ENCODE measurements at places on chromosomes 11 and 22.
A peak's percentile ranks its signal among the peaks of the same experiment; 100 is the strongest.

DNA sequence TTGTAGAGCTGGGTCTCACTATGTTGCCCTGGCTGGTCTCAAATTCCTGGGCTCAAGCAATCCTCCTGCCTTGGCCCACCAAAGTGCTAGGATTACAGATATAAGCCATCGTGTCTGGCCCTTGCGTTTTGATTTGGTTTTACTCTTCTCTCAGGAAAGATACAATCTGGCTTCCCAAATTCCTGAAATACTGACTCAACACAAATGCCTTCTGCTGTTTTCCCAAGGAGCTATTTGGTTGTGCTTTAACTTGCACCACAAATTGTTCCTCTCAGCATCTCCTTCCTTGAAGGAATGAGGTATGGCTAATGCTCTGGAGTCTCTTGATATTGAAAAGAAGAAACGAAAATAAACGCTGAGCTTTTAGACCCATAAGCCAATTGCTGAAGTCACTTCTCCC is 110.0 kb upstream of the PAX6 start:
- no peak for DNase-seq

DNA sequence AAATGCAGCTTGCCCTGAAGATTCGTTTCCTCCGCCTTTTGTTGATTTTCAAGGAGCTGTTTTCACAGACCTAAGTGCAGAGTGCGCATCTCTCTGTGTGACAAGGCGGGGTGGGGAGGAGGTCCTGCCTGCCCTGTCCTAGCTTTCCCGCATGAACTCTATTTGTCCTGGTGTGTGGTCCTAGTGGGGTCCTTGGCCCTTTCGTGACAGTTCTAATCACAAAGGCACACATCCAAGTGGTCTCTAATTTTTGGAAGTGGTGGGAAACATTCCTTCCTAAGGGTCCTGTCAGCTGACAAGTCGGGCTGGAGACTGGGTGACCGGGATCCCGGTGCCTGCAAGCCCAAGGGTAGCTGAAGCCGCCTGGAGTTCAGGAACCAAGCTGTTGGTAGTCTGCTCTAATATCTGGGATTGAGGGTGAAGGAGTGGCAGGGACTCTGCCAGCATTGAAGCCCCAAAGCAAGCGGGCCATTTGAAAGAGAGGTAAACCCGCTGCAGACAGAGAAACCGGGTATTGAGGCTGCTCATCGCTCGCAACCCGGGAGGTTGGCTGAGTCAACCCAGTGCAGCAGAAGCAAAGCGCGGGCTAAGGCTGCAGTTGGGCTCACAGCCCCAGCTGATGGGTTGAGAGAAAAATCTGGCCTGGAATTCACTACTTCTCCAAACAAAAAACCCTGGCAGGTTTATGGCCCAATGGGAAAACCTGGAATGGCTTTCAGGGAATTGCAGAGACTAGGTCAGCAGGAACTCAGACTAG is 28.1 kb upstream of the FBXO3 start:
- DNase-seq, result peak; percentile 24

- DNase-seq, result no peak
Observed at GRCh38 chr22:40220316-40221054, 42.8 kb downstream of the TNRC6B start.

DNA sequence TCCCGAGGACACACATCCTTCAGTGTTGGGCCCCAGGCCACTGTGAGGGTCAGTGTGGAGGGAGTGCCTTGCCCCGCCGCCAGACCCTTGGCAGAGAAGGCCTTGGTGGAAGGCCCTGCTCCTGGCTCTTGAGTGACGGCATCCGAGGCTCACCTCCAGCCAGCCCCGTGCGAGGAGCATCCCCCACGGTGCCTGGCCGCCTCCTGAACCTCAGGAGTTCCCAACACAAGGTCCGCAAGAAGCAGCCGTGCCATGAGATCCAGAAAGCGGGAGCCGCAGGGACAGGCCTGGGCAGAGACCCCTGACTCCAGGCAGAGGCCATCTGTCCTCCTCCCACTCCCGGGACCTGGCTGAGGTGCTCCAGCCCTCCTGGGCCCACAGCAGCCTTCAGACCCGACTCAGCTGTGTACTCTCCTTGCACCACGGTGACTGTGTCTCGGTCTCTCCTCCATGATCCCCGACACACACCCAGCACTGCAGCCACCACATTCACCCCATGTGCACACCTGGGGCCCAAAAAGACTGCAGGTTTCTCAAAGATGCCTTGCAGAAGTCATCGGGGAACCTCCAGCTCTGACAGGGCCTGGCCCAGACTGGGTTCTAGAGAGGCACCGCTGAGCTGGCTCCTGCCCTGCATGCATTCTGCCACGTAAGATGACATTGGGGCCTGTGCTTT is 870.2 kb downstream of the BRD1 start:
- no peak for DNase-seq

DNA sequence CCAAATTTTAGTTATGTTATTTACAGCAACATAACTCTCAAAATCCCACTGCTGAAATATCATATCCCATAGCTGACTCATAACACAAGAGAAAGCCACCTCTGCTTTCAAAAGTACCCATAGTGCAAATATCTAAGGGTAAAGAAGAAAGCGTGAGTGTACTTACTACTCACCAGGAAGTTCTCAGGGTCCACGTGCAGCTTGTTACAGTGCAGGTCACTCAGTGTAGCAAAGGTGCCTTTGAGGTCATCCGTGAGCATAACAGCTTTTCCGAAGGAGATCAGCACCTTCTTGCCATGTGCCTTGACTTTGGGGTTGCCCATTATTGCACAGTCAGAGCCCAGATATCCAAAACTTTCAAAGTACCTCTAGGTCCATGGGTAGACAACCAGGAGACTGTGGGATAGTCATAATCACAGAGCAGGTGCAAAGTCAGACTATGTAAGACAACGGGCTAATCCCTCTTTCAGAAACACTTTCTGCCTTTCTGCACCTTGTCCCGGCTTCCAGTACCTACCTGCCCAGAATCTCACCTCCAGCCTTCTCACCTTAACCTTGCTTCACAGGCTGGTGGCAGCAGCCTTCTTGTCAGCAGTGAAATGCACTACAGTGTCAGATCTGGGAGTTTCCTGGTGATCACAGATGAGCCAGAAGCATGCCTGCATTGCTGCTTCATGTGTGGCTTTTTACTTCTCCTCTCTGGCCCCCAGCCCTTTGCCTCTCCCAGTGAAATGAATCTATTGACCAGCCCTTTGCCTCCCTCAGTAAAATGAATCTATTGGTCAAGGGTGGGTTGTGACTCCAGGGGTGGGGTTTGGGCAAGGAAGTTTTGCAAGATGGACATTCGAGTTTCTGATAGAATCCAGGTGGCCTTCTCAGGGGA is 6.5 kb downstream of the HBG1 start:
- no peak for DNase-seq

DNA sequence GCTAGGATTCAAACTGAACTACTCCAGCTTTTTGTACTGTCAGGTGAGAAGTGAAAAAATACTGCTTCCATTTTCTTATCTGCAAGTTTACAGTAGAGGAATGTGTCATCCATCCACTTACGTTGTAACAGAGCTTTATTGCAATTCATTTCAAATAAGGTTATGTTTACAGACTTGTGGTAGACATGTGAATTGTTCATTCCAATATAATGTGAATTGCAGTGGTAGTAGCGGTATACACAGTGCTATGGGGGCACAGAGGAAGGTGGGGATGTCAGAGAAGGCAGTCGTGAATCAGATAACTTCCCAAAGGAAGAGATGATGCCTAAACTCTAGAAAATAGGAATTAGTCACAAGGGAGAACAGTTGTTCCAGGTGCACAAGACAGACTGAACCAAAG is 42.5 kb downstream of the CEP57 start:
- DNase-seq, result no peak

GRCh38 chr22:28882878-28883656 is at the start of gene ZNRF3:
Gene ZNRF3 (plus strand): TSS chr22:28883572. CDS start chr22:28883767, 195 bp downstream.
- peak; percentile 91 for DNase-seq

- no peak for DNase-seq
Observed at GRCh38 chr22:46971764-46972125, 209.3 kb downstream of the TBC1D22A start.

GRCh38 chr11:724049-724777 is 18.2 kb downstream of the EPS8L2 start:
- no peak for DNase-seq

GRCh38 chr22:21587803-21588611 is 20.5 kb downstream of the UBE2L3 start:
- DNase-seq, result peak; percentile 66

- DNase-seq, result no peak
Observed at GRCh38 chr11:64843686-64844329, 645 bp downstream of the CDC42BPG start.

DNA sequence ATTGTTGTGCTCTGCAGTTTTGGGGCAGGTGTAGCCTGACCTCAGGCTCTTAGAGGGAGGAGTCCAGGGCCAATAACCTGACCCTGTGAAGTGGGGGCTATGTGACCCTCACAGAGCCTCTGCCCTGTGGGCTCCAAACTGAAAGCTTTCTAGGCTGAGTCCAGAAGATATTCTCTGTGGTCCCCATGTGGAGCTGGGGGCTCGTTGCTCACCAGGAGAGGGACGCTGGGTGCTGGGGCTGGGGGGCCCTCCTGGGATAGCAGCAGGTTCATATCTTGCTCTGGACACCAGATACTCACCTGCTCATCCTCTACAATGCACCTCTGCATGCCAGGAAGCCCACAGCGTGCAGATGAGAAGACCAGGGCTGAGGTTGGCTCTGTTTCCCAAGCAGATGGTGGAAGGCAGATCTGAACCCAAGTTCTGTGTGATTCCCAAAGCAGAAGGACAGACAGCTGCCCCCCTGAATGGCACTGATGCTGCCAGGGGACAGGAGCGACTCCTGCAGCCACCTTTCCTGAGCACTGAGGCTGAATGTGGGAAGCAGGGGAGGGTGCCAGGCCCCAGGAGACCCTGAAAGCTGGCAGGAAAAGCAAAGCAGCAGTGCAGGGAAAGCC is 1022.0 kb downstream of the TBC1D22A start:
- no peak for DNase-seq

DNA sequence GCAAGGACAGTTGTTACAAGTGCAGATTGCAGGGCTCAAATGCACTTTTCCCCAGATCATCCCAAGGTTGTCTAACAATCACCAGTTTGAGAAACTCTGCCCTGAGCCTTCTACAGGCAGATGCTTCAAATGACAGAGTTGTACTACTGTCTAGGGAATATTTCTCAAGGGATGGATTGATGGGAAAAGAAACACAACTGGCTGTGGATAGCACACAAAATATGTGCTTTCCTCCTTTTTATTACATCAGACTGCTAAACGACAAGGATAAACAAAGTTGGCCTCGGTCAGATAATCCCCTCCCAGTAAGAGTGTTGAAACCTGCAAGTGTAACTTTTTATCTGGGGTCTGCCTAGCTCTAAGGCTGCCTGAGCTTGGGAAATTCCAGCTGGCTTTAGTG is 46.6 kb upstream of the SORL1-AS1 start:
- no peak for DNase-seq

DNA sequence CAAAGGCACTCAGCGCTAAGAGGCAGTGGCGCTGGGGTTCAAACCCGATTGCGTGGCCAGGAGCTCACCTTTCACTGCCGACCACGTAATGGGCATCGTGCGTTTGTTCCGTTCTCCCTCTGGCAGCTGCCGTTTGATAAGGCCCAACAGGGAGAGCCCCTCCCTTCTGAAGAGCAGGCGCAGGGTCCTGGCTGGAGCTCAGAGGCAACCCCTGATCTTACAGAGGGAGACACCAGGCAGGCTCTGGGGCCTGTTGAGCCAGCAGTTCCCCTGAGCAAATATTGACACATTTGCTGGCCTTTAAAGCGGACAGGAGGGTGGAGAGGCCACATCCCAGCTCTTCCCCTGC is 11.7 kb upstream of the C1QTNF6 start:
- DNase-seq, result no peak

DNA sequence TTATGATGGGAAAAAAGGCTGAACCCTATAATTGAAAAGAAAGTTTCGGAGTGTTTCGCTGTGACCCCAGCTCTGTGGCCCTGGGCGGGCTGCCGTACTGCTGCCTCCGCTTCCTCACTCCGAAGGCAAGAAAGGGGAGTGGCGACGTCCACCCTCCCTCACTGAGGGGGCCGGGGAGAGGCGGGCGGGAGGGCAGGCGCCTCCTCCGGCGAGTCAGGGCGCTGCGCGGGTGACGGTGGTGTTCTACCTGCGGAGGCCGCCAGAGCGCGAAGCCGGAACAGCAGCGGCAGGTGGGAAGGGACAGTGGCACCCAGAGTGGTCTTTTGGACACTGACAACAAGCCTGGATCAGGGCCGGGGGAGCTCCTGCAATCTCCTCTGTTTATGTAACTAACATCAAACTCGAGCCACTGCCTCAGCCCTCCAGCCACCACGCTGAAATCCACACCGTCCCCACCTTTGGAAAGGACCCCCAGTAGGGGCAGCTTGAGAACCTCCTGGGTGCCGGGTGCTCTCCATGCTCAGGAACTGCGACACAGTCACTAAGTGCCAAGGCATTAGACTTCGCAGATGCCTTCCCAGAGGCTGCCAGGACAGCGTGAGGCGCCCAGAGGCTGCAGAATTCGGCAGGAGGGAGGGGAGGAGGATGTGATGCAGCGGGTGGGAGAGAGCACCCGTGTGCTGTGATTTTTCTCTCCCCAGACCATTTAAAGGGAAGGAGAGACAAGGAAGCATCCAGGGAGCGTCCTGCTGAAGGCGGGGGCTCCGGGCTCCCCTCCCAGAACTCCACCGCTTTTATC is 25.5 kb downstream of the BID start:
- no peak for DNase-seq

- DNase-seq, result no peak
Observed at GRCh38 chr11:41845066-41845465, 385.6 kb upstream of the LRRC4C start.

- DNase-seq, result no peak
Observed at GRCh38 chr22:44535362-44536095, 37.5 kb upstream of the RTL6 start.

DNA sequence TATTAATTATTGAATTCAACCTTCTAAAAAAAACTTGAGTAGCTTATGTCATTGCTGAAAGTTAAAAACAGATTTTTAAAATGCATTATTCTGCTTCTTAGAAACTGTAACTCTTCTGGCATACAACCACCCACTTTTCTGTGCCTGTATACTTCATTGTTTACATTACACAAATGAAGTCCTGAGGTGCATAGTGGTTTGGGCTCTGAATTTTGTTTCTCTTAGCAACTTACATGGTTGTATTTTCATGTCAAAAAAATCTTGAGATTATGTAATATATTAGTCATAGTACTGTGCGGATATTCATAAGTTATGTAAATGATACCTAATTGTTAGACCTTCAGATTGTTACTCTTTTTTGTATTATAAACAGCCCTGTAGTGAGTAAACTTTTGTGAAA is 12.2 kb downstream of the SC5D start:
- no peak for DNase-seq

- DNase-seq, result no peak
Observed at GRCh38 chr11:575313-575995, 816 bp upstream of the PHRF1 start.
